ENCODE measurements at places on chromosomes 7 and 10. TPM values are rescaled to one million over a fixed set of nuclear protein-coding genes. Genes with fewer than 3 reads are reported as not detected.

Gene LRRC18
- total RNA-seq = not detected

Gene TET1
- total RNA-seq = 0.56 TPM

Gene FANK1
- total RNA-seq = 3.2 TPM

Gene PPA1
- total RNA-seq = 158 TPM

Gene NANOS1
- 1.3 TPM for total RNA-seq

Gene RPEL1
- total RNA-seq = not detected

Gene EBLN1
- total RNA-seq = not detected

Gene MDFIC
- 23.2 TPM for total RNA-seq

Gene ANK3
- 39.1 TPM for total RNA-seq

Gene NKX6-2
- 0.08 TPM for total RNA-seq

Gene GIMAP6
- 2.4 TPM for total RNA-seq

Gene C10orf67
- 0.08 TPM for total RNA-seq

Gene PIP
- 0.56 TPM for total RNA-seq

Gene CHRM2
- not detected for total RNA-seq

Gene PNLIPRP1
- total RNA-seq = not detected
